Fibroblast of lung (primary cell): ENCODE measurements at places on chromosomes 1 and 21.

DNA sequence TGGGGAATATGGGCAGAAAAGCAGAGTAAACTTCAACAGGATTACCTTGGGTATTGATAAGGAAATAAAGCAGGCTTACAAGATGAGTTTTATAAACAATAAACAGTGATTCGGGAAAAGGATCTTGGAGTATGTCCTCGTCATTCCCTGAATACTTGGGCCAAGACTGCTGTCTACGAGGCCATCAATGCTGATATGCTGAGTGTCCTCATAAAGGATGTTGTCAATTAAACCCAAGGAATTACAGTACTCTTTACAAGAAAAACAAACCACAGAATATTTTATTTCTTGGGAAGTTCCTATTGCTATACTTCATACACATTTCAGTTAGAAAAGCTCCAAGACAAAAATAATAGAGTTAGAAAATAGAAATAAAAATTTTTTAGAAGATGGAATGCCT lies 34.9 kb downstream of the ATP1B1 start:
- no peaks in the 10 kb centered on the region for H3K36me3 ChIP-seq
- H3K4me3 ChIP-seq, result no peak overlapping the region
- no peaks in the 10 kb centered on the region for H3K27me3 ChIP-seq
- H3K4me1 ChIP-seq, result no peaks in the 10 kb centered on the region
- no peak overlapping the region for H3K27ac ChIP-seq

DNA sequence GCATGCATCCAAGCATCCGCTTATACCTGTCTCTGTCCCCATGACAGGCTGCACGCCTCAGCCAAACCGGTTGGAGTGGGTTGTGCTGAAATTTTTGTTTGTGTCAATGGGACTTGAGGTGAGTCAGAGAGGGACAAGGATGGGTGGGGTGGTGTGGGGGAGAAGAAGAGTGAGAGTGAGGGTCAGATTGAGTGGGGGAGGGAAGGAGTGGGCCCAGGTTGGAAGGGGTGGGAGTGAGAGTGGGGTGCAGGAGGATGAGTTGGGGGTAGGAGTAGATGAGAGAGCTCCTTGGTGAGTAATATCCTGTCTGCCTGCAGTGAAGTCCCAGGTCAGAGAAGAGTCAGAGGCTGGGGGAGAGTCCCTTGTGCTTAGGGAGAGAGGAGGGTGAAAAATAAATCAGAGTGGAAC lies 3.3 kb upstream of the NECTIN4 start:
- peaks cover 10% of the 10 kb centered on the region for H3K4me1 ChIP-seq
- H3K27me3 ChIP-seq, result no peaks in the 10 kb centered on the region
- no peak for DNase-seq
- H3K4me3 ChIP-seq, result no peak overlapping the region
- H3K27ac ChIP-seq, result no peak overlapping the region

GRCh38 chr1:1000357-1001056 lies 610 bp upstream of the HES4 start:
- H3K36me3 ChIP-seq, result no peaks in the 10 kb centered on the region
- peaks cover 13% of the 10 kb centered on the region for H3K27me3 ChIP-seq
- peak overlapping the region; percentile 48 for H3K4me3 ChIP-seq
- H3K27ac ChIP-seq, result peak overlapping the region; percentile 67
- DNase-seq, result peak; percentile 88
- H3K4me1 ChIP-seq, result peaks cover 2% of the 10 kb centered on the region

GRCh38 chr1:47023268-47024140 lies at the start of gene CYP4X1:
Gene CYP4X1 (plus strand): TSS chr1:47023669. CDS start chr1:47023818, 149 bp downstream.
- no peaks in the 10 kb centered on the region for H3K4me1 ChIP-seq
- no peak within 1 kb of the TSS for H3K4me3 ChIP-seq
- no peak within 1 kb of the TSS for H3K27ac ChIP-seq
- no peaks in the 10 kb centered on the region for H3K27me3 ChIP-seq

GRCh38 chr1:115251856-115252255 lies 86.2 kb downstream of the NGF start:
- DNase-seq, result peak; percentile 93
- no peaks in the 10 kb centered on the region for H3K27me3 ChIP-seq
- H3K4me1 ChIP-seq, result peaks cover 4% of the 10 kb centered on the region
- H3K27ac ChIP-seq, result peak overlapping the region; percentile 64

DNA sequence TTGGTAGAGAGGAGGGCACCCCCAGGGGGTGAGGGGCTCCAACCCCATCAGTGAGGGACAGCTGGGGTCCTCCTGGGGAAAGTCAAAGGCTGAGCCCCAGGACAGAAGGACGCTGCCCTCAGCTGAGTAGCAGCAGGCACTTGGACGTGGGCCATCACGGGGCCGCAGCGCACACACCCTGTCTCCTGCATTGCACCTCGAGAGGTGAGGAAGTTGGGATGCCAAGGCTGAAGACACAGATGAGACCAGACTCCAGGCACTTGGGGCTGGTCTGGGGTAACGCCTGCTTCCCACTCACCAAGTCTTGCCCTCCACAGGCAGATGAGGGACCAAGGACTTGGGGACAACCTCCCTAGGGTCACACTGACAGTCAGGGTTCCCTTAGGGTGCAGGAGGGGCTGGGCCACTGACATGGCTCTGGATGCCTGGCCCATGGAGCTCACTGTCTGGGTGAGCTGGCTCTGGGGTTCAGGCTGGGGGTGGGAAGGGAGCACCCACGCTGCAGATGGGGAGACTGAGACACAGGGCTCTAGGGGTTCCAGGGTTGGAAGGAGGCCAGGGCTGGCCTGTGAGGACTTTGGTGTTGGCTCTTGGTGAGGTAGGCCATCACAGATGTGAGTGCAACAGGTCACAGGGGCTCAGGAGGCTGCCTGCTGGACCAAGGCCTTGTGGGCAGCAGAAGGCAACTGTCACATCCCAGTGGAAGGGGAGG lies 16.6 kb upstream of the ZNF678 start:
- no peaks in the 10 kb centered on the region for H3K36me3 ChIP-seq
- H3K27ac ChIP-seq, result no peak overlapping the region
- DNase-seq, result no peak
- no peaks in the 10 kb centered on the region for H3K4me1 ChIP-seq
- no peaks in the 10 kb centered on the region for H3K27me3 ChIP-seq

- no peaks in the 10 kb centered on the region for H3K27me3 ChIP-seq
- DNase-seq, result no peak
- peaks cover 18% of the 10 kb centered on the region for H3K4me1 ChIP-seq
- H3K27ac ChIP-seq, result no peak overlapping the region
Observed at GRCh38 chr1:8113262-8114220, 87.4 kb upstream of the ERRFI1 start.

GRCh38 chr1:70874818-70875217 lies 172.8 kb downstream of the PTGER3 start:
- no peak overlapping the region for H3K27ac ChIP-seq
- H3K36me3 ChIP-seq, result no peaks in the 10 kb centered on the region
- no peak overlapping the region for H3K4me3 ChIP-seq

- H3K27ac ChIP-seq, result no peak overlapping the region
- H3K27me3 ChIP-seq, result no peaks in the 10 kb centered on the region
- no peak for DNase-seq
- no peak overlapping the region for H3K4me3 ChIP-seq
- H3K36me3 ChIP-seq, result no peaks in the 10 kb centered on the region
- H3K4me1 ChIP-seq, result no peaks in the 10 kb centered on the region
Observed at GRCh38 chr1:104120525-104120924, 370.8 kb downstream of the AMY1C start.

DNA sequence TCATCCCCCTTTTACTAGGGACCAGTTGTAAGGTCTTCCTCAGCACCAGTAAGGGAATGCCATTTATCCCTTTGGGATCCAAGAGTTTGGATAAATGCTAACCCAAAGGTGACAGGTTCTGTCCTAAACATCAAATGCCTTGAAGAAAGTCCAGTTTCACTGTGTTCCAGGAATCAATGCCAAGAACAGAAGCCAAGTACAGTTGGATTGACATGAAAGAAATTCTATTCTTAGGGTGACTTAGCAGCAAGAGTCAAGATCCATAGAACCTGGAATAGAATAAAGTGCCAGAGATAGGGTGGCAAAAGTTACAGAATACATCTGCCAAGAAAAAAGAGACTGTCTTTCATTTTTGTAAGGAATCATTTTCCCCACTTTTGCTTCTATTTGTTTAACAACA lies 94.9 kb upstream of the ADAMTS5 start:
- no peak for DNase-seq
- no peaks in the 10 kb centered on the region for H3K27me3 ChIP-seq
- H3K4me1 ChIP-seq, result no peaks in the 10 kb centered on the region
- H3K36me3 ChIP-seq, result no peaks in the 10 kb centered on the region
- no peak overlapping the region for H3K27ac ChIP-seq

DNA sequence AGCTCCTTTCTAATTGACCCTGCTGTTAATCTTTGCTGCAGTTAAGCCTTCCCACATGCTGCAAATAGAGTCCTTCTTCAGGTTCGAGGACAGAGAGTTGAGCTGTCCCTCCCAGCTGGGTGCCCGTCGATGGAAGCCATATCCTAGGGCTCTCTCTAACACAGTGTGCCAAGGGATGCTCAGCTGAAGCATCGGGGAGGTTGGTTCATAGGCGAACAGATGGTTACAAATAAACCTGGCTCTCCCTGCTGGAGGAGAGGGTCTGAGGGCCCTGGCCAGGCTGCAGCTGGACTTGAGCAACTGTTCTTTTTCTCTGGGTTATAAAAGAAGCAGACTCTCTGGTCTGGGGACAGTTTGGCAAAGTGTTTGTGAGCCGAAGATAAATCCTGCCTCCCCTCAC lies 120.3 kb upstream of the C8B start:
- H3K36me3 ChIP-seq, result no peaks in the 10 kb centered on the region
- no peaks in the 10 kb centered on the region for H3K27me3 ChIP-seq
- H3K4me3 ChIP-seq, result no peak overlapping the region

DNA sequence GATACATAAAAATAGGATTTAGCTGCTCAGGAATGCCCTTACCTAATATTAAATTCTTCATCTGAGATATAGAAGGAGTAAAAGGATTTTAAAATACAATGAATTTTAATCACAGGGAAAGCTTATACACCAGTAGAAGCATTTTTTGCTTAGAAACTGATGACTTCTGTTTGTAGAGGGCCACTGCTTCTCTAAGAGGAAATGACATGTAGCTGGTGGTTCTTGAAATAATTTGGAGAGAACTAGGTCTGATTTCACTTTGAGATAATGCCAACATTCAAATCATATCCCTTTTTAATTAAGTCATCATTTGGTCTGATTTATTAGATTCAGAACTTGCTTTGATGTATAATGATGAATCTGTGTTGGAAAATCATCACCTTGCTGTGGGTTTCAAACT lies 166.6 kb upstream of the SGIP1 start:
- DNase-seq, result no peak
- H3K27me3 ChIP-seq, result no peaks in the 10 kb centered on the region
- no peaks in the 10 kb centered on the region for H3K36me3 ChIP-seq
- H3K4me1 ChIP-seq, result no peaks in the 10 kb centered on the region

DNA sequence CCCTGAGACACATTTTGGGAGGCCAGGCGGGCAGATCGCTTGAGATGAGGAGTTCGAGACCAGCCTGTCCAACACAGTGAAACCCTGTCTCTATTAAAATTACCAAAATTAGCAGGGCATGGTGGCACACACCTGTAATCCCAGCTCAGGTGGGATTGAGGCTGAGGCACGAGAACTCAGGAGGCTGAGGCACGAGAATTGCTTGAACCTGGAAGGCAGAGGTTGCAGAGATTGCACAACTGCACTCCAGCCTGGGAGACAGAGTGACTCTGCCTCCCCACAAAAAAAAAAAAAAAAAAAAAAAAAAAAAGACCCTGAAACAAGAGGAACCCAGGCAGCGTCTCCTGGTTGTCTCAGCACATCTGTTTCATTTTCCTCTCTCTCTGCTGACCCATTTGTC lies 24.2 kb downstream of the PGM1 start:
- no peaks in the 10 kb centered on the region for H3K36me3 ChIP-seq
- no peaks in the 10 kb centered on the region for H3K27me3 ChIP-seq
- DNase-seq, result no peak
- H3K27ac ChIP-seq, result no peak overlapping the region
- H3K4me3 ChIP-seq, result no peak overlapping the region

- no peaks in the 10 kb centered on the region for H3K4me1 ChIP-seq
- no peak overlapping the region for H3K27ac ChIP-seq
- DNase-seq, result no peak
- no peaks in the 10 kb centered on the region for H3K27me3 ChIP-seq
- no peak overlapping the region for H3K4me3 ChIP-seq
- no peaks in the 10 kb centered on the region for H3K36me3 ChIP-seq
Observed at GRCh38 chr1:18557621-18558465, 72.8 kb upstream of the PAX7 start.

DNA sequence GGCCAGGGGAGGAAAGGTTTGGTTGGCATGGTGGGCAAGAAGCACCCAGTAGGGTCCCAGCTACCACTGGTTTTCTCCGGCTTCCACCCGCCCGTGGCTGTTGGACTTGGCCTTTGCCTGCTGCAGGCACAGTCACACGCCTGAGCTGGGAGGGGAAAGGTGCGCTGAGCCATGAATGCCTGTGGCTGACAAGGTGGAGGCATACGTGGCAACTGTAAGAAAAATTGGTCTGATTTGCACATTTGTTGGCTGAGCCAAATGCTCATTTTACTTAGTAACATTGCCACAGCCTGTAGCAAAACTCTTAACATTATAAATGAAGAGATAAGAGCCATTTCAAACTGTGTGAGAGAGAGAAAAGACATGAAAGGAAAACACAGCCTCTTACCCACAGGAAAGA lies 191.6 kb downstream of the PTPRC start:
- no peaks in the 10 kb centered on the region for H3K27me3 ChIP-seq
- no peak overlapping the region for H3K4me3 ChIP-seq
- no peak overlapping the region for H3K27ac ChIP-seq

DNA sequence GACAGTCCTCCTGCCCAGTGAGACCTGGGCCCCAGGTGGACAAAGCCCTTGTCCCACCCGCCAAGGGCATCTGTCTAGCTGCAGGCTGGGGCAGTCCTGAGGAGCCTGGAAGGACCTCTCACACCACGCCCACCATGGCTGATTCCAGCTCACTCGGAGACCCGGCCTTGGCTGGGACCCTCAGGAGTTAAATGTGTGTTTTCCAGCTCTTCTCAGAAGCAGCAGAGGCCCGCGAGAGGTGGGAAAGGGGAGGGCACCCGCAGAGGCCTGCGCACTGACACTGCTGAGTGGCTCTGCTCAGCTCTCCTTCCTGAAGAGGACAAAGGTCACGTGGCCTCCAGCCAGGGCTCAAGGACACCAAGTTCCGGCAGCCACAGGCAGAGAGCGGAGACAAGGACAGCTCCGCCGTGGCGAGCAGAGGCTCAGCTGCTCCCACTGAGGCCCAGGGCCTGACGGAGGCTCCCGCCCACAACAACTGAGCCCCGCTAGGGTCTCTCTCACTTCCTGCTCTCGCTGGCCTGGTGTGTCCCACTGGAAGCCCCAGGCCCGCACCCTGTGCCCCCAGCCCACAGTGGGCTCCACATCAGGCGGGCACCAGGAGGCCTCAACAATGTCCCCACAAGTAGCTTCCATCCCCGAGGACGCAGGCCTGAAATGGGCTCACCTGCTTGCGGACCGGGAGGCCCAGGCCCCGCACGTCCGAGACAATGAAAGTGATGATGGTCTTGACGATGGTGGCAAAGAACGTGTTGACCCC lies 16.9 kb downstream of the SLC19A1 start:
- peaks cover 14% of the 10 kb centered on the region for H3K36me3 ChIP-seq
- H3K27ac ChIP-seq, result no peak overlapping the region
- no peaks in the 10 kb centered on the region for H3K27me3 ChIP-seq
- H3K4me3 ChIP-seq, result no peak overlapping the region
